ENCODE measurements at places on chromosomes 11 and 22. TPM values are rescaled to one million over a fixed set of nuclear protein-coding genes. Genes with fewer than 3 reads are reported as not detected.

Gene PANX2
- total RNA-seq: 8.0 TPM

- no peaks in the 10 kb centered on the region for H3K36me3 ChIP-seq
- no peak for DNase-seq
- peaks cover 18% of the 10 kb centered on the region for H3K27me3 ChIP-seq
- no peak overlapping the region for H3K4me3 ChIP-seq
- H3K4me1 ChIP-seq: no peaks in the 10 kb centered on the region
- no peak overlapping the region for H3K27ac ChIP-seq
These were observed 135.8 kb upstream of the NECTIN1 start for GRCh38 chr11:119864836-119865235.

Gene GALNT18
- 2.5 TPM for total RNA-seq

- H3K36me3 ChIP-seq: no peaks in the 10 kb centered on the region
- DNase-seq: no peak
- no peaks in the 10 kb centered on the region for H3K4me1 ChIP-seq
- no peak overlapping the region for H3K4me3 ChIP-seq
These were observed 476.8 kb upstream of the B3GAT1 start for GRCh38 chr11:134888821-134889220.

DNA sequence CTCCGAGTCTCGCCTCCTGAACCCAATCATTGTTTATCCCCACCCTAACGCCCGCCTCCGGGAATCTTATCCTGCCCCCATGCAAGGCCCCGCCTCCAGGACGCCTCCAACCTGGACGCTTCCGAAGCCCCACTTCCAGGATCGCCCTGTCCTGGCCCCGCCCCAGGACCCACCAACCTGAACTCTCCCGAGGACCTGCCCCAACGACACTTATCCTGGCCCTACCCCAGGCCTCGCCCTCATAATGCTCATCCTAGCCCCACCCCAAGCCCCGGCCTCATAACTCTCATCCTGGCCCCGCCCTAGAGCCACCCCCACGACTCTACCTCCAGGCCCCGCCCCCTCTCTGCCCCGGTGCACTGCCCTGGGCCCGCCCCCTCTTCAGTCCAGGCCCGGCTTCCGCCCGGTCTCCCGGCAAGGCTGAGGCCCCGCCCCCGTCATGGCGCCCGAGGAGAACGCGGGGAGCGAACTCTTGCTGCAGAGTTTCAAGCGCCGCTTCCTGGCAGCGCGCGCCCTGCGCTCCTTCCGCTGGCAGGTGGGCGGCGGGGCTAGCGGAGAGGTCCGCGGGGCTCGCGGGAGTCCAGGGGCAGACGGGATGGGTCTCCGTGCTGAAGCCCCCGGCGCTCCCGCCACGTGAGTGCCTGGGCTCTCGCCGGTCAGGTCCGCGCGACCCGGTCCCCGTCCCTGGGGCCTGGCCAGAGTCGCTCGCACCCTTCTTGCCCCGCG is 45.7 kb upstream of the DEFB108B start:
- peak; percentile 94 for DNase-seq
- H3K4me3 ChIP-seq: peak overlapping the region; percentile 88
- peaks cover 25% of the 10 kb centered on the region for H3K4me1 ChIP-seq
- H3K27ac ChIP-seq: peak overlapping the region; percentile 93
- no peaks in the 10 kb centered on the region for H3K27me3 ChIP-seq
- no peaks in the 10 kb centered on the region for H3K36me3 ChIP-seq

DNA sequence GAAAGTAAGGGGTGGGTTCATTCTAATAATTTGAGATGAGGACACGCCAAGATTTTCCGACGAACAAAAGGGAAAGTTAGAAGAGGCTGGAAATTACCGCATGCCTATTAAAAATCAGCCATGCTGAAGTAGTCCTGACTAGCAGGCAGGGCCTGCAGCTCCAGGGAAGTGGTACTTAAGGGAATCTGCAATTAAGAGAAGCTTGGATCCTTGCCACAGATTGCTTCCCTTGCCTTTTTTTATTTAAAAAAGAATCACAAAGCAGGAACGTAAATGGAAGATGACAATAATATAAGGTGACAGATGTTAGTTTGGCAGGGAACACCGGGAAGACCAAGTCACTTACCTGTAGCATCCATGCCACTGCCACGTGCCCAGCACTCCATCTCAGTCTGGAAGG is 359.3 kb downstream of the CADM1 start:
- H3K4me1 ChIP-seq: no peaks in the 10 kb centered on the region
- H3K36me3 ChIP-seq: no peaks in the 10 kb centered on the region
- H3K27ac ChIP-seq: no peak overlapping the region
- DNase-seq: no peak

- H3K27me3 ChIP-seq: peaks cover 5% of the 10 kb centered on the region
- H3K4me3 ChIP-seq: no peak overlapping the region
- H3K4me1 ChIP-seq: no peaks in the 10 kb centered on the region
- no peak overlapping the region for H3K27ac ChIP-seq
These were observed 846 bp upstream of the GPHA2 start for GRCh38 chr11:64936539-64936938.

Gene VSIG2
- total RNA-seq: 0.35 TPM

DNA sequence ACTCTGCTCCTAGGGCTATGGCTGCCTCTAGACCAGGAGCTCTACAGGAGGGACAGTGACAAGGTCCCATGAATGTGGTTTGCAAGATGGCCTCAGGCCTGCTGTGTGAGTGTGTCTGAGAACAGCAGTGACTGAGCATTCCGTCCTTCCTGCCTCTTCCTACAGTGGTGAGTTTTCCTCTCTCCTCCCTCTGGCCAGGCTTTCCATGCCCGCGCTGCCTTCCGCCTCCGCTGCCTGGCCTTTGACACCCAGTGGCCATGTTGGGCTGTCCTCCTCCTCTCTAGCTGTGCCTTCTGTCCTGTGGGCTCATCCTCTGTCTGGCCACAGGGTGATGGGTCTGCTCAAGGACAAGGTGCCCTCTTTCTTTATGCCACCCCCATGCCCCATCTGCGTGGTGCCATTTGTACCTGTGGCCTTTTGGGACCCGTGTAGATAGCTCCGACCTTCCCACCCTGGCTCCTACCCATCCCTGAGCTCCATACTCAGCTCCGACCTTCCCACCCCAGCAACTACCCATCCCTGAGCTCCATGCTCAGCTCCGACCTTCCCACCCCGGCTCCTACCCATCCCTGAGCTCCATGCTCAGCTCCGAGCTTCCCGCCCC is 970.4 kb downstream of the BRD1 start:
- DNase-seq: no peak
- H3K36me3 ChIP-seq: no peaks in the 10 kb centered on the region
- H3K27me3 ChIP-seq: peaks cover 25% of the 10 kb centered on the region
- H3K27ac ChIP-seq: no peak overlapping the region

GRCh38 chr22:29555065-29555644 is 1.6 kb upstream of the THOC5 start:
- DNase-seq: no peak
- H3K27me3 ChIP-seq: no peaks in the 10 kb centered on the region
- peaks cover 15% of the 10 kb centered on the region for H3K36me3 ChIP-seq
- peaks cover 5% of the 10 kb centered on the region for H3K4me1 ChIP-seq

DNA sequence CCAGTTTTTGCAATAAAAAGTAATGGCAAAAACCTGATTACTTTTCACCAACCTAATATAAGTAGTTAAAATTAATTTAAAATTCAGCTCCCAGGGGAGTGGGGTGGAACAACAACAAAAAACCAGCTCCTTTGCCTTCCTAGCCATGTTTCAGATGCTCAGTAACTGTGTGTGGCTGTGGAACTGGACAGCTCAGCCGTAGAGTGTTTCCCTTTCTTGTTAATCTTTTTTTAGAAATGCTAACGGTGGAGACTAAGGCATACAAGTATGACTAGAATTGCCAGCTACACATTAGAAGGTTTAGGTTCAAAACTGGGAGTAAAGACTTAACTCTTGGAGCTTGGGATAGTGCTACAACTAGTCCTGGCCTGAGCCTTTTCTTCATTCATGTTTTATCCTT is 45.0 kb downstream of the PPP6R3 start:
- H3K4me3 ChIP-seq: no peak overlapping the region
- no peak overlapping the region for H3K27ac ChIP-seq

DNA sequence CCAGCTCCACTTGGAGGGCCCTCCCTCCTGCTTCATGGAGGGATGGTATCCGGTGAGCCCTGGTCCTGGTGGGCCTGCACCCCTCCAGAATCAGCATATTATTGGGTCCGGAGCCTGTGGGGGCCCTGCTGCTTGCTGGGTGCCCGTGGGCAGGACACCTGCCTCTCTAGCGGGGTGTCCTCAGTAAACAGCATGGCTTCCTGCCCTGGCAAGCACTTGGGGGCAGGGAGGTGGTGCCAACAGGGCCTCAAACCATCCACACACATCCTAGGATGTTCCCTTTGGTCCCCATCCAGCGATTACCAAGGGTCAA is 108.3 kb downstream of the CTTN start:
- H3K4me1 ChIP-seq: no peaks in the 10 kb centered on the region
- no peak overlapping the region for H3K4me3 ChIP-seq
- no peaks in the 10 kb centered on the region for H3K27me3 ChIP-seq
- H3K27ac ChIP-seq: no peak overlapping the region

GRCh38 chr11:133078012-133078411 is 454.3 kb downstream of the OPCML start:
- H3K4me3 ChIP-seq: no peak overlapping the region
- DNase-seq: no peak

DNA sequence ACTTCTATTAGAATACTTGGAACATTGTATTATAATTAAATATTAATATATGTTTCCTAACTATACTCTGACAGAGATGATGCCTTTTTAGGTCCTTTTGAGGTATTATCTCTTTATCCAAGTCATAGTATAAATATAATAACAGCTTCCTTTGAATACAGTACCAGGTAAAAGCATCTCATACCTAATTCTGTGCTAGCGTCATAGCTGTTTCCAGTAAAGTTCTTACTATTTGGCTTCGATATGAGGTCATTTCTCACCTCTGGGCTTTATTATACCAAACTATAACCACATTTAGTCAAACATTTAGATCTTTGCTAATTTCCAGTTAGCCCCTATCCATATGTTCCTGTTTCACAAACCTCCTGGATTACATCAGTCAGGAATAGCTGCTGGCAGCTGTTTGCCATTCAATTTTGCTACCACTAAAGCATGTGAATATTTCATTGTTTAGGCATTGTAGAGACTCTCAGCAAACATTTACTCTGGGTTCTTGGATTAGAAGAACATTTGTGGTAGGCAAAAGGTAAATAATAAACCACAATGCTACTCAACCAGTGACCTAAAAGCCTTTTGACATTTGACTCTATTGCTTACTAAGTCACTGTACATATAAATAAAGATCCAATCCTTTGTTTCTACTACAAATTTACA is 255.1 kb downstream of the TTC28 start:
- H3K27ac ChIP-seq: no peak overlapping the region
- no peak for DNase-seq
- peaks cover under 1% of the 10 kb centered on the region for H3K27me3 ChIP-seq
- H3K36me3 ChIP-seq: no peaks in the 10 kb centered on the region

- H3K4me3 ChIP-seq: no peak overlapping the region
- H3K27me3 ChIP-seq: no peaks in the 10 kb centered on the region
- H3K36me3 ChIP-seq: no peaks in the 10 kb centered on the region
- H3K27ac ChIP-seq: no peak overlapping the region
These were observed 102.5 kb downstream of the TIMP3 start for GRCh38 chr22:32904044-32904443.

GRCh38 chr11:113412675-113413074 is 25.1 kb downstream of the ANKK1 start:
- H3K4me1 ChIP-seq: no peaks in the 10 kb centered on the region
- no peak overlapping the region for H3K27ac ChIP-seq
- no peaks in the 10 kb centered on the region for H3K36me3 ChIP-seq
- no peak for DNase-seq
- no peak overlapping the region for H3K4me3 ChIP-seq
- no peaks in the 10 kb centered on the region for H3K27me3 ChIP-seq

GRCh38 chr22:37022483-37023337 is 3.2 kb downstream of the MPST start:
- no peak overlapping the region for H3K27ac ChIP-seq
- H3K27me3 ChIP-seq: peaks cover 12% of the 10 kb centered on the region
- peaks cover 10% of the 10 kb centered on the region for H3K4me1 ChIP-seq

DNA sequence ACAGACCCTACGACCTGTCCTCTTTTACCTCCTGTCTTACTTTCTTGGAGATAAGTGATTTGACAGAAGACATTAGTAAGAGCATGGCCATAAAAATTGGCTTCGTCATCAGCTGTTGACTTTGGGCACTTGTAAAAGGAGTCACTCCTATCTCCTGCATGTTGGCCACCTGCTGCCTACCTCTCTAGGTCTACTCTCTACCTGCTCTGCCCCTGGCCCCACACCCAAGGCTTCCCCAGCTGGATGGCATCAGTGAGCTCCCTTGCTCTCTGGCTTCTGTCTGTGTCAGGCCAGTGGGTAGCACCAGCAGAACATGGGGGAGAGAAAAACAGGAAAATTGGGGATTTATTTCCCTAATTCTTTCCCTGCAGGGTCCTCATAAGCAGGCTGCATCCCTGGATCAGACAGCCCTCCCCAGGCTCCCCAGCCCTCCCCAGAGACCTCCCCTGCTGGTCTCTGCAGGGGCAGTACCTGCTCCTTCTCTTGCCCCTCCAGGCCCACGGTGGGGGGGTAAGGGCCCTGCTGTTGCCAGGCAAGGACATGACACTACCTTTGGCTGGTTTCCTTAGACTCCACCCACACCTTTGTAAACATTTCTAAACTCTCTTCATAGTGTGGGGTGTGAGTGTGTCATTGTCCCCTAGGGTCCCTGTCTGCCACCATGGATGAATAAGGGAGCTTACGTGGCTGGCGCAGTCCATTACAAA is 157.0 kb upstream of the NECTIN1 start:
- no peak overlapping the region for H3K4me3 ChIP-seq
- no peaks in the 10 kb centered on the region for H3K4me1 ChIP-seq
- no peaks in the 10 kb centered on the region for H3K36me3 ChIP-seq
- no peak overlapping the region for H3K27ac ChIP-seq

Gene RASSF10
- 0.09 TPM for total RNA-seq

DNA sequence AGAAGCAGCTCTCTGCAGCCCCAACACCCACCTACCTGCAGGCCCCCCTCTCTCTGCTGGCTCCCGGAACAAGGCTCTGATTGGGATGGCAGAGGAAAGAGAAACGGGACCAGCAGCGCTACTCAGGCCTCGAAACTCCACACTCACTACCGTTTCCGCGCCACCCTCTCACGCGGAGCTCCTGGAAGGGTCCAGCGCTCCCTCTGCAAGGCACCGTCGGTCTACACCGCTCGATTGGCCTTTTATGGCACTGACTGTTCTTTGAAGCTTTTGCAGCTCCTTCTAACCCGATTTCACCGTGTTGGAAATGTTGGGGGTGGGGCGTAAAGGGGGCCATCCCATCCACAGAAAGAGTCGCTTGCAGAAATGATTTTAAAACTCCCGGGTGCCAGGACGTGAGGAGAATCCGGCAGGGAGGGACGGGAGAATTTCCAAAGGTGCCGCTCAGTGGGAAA is 323 bp upstream of the PANX1 start:
- DNase-seq: peak; percentile 42
- H3K36me3 ChIP-seq: no peaks in the 10 kb centered on the region
- H3K4me1 ChIP-seq: peaks cover 20% of the 10 kb centered on the region
- H3K4me3 ChIP-seq: no peak overlapping the region

- H3K27ac ChIP-seq: no peak overlapping the region
- no peak for DNase-seq
- H3K36me3 ChIP-seq: no peaks in the 10 kb centered on the region
- no peaks in the 10 kb centered on the region for H3K27me3 ChIP-seq
- no peak overlapping the region for H3K4me3 ChIP-seq
These were observed 166.2 kb downstream of the PGR start for GRCh38 chr11:100963375-100963774.

- H3K4me1 ChIP-seq: no peaks in the 10 kb centered on the region
- no peak overlapping the region for H3K4me3 ChIP-seq
- no peaks in the 10 kb centered on the region for H3K27me3 ChIP-seq
- no peak for DNase-seq
- H3K36me3 ChIP-seq: no peaks in the 10 kb centered on the region
These were observed 100.4 kb upstream of the DDI1 start for GRCh38 chr11:103936059-103936458.

Gene PRRG4
- 0.29 TPM for total RNA-seq
